Astrocyte (in vitro differentiated cells and primary cell): ENCODE measurements at places on chromosomes 4 and X. TPM values are rescaled to one million over a fixed set of nuclear protein-coding genes. Genes with fewer than 3 reads are reported as not detected.

The SSX5 gene
- total RNA-seq, result not detected in 2 replicates

The PLS3 gene
- 310 and 313 TPM in 2 replicates for total RNA-seq

The HSPA4L gene
- total RNA-seq, result 8.0 and 8.9 TPM in 2 replicates

The NPY5R gene
- total RNA-seq, result not detected in 2 replicates

DNA sequence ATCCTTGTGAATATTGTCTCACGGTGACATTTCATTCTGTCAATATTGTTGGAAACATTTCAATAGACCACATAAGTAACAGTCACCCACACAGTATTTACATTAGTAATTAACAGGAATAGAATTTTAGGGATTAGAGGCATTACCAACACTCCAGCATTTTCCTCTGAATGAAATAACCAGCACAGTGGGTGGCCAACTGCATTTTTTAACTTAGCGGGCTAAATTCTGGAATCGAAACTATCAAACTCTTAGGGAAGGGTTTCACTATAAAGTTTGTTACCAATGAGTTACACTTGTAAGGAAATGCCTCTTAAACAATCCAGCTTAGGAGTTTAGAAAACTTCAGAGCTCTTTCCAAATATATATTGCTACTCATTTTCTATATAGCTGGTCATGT lies 403.0 kb downstream of the ADGRL3 start:
- H3K4me3 ChIP-seq, result no peak overlapping the region
- H3K27ac ChIP-seq, result no peak overlapping the region
- H3K27me3 ChIP-seq, result no peaks in the 10 kb centered on the region
- no peak for DNase-seq
- H3K36me3 ChIP-seq, result no peaks in the 10 kb centered on the region
- H3K4me1 ChIP-seq, result no peaks in the 10 kb centered on the region

GRCh38 chr4:152981278-152981677 lies 45.2 kb downstream of the FHDC1 start:
- no peaks in the 10 kb centered on the region for H3K36me3 ChIP-seq
- no peak overlapping the region for H3K4me3 ChIP-seq
- H3K27me3 ChIP-seq, result no peaks in the 10 kb centered on the region
- peaks cover 39% of the 10 kb centered on the region for H3K4me1 ChIP-seq
- DNase-seq, result peak; percentile 89
- peak overlapping the region; percentile 89 for H3K27ac ChIP-seq

GRCh38 chr4:164935363-164935762 lies 42.1 kb downstream of the TRIM61 start:
- H3K36me3 ChIP-seq, result no peaks in the 10 kb centered on the region
- H3K4me1 ChIP-seq, result no peaks in the 10 kb centered on the region
- no peak overlapping the region for H3K4me3 ChIP-seq
- H3K27ac ChIP-seq, result no peak overlapping the region
- no peak for DNase-seq

- no peak overlapping the region for H3K27ac ChIP-seq
- H3K27me3 ChIP-seq, result no peaks in the 10 kb centered on the region
- H3K4me1 ChIP-seq, result no peaks in the 10 kb centered on the region
- DNase-seq, result no peak
Observed at GRCh38 chr4:121397941-121398601, 17.3 kb upstream of the QRFPR start.

GRCh38 chr4:98421111-98421510 lies 159.9 kb downstream of the RAP1GDS1 start:
- H3K36me3 ChIP-seq, result peaks cover 19% of the 10 kb centered on the region
- DNase-seq, result peak; percentile 92
- no peak overlapping the region for H3K4me3 ChIP-seq

- H3K27me3 ChIP-seq, result no peaks in the 10 kb centered on the region
- no peak overlapping the region for H3K27ac ChIP-seq
- H3K4me3 ChIP-seq, result no peak overlapping the region
- H3K36me3 ChIP-seq, result no peaks in the 10 kb centered on the region
- DNase-seq, result no peak
- H3K4me1 ChIP-seq, result no peaks in the 10 kb centered on the region
Observed at GRCh38 chr4:121011138-121011537, 61.2 kb downstream of the NDNF start.

DNA sequence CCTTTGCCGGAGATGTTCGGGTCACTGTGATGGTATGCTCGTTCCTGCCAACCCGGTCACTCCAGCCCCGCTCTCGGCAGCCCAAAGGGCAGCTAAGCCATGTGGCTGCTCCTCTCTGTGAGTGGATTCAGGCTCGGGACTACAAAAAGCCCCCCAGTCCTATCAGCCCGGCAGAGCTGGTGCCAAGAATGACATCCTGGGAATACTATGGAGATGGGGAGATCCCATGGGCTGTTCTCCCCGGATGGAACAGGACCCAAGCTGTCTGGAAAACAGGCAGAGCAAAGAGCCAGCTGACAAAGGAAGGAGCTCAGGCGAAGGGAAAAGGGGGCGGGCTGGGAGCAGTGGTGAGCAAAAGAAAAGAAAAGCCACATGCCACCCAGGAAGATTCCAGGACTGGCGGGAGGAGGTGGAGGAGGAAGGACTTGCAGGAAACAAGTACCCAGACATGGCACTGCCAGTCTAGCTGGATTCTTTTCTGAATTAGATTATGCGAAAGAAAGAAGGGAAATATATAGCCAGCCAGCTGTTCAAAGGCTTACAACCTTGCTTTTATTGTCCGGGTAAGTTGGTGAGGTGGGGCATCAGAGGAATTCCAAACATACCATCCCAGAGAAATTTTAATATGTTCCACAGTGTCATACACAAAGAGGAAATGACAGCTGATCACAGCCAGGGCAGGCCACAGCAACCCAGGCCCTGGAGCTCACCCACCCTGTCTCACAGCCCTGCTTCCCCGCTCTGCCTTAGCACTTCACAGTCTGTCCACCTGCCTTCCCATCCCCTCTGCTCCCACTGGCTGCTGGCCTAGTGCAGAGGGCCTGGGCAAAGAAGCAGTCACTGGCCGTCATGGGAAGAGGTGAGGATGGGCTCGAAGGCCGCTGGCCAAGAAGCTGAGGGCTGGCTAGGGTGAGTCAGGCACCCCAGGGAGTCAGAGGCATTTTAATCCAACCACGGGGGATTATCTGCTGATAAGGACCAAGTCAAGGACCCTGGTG lies 3.4 kb downstream of the NDP start:
- no peaks in the 10 kb centered on the region for H3K36me3 ChIP-seq
- peak; percentile 65 for DNase-seq
- H3K4me3 ChIP-seq, result no peak overlapping the region

- H3K4me3 ChIP-seq, result no peak overlapping the region
- H3K27ac ChIP-seq, result no peak overlapping the region
- no peaks in the 10 kb centered on the region for H3K4me1 ChIP-seq
- no peaks in the 10 kb centered on the region for H3K27me3 ChIP-seq
- no peaks in the 10 kb centered on the region for H3K36me3 ChIP-seq
Observed at GRCh38 chrX:115260330-115260729, 26.4 kb upstream of the LRCH2 start.

DNA sequence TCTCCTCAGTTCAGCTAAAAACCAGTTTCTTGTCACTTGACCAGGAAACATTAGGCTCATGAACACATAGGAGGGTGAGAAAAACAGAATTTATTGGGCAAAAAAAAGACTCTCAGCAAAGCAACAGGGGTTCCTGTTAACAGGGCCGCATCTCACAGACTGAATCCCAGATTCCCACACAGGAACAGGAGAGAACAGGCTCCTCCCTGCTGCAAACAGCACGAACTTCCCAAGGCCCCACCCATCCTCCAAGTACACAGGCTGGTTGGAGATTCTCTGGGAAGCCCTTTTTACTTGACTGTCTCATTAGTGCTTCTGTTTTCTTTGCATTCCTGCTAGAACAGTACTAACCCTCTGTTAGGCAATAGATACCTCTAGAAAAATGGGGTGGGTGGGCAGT lies 52.4 kb upstream of the IL21 start:
- no peak overlapping the region for H3K4me3 ChIP-seq
- H3K4me1 ChIP-seq, result peaks cover 7% of the 10 kb centered on the region
- no peaks in the 10 kb centered on the region for H3K36me3 ChIP-seq
- no peak overlapping the region for H3K27ac ChIP-seq

DNA sequence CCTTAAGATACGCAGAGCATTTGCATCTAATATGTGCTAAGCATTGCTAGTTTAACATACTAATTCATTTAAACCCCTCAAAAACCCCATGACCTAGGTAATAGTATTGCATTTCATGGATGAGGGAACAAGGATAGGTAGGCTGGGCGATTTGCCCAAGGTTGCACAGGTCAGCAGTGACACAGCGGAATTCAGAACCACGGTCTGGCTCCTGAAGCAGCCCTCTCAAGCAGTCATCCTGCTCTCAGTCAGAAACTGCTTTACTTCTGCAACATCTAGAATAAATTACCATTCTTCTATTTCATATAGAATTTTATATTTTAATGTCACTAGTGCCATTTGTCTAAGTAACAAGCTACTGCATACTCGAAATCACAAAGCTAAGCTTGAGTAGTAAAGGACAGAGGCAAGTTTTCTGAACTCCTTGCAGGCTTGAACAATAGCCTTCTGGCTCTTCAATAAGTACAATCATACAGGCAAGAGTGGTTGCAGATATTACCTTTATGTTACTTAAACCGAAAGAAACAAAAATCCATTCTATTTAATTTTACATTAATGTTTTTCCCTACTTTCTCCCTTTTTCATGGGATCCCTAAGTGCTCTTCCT lies 555 bp upstream of the SPP1 start:
- H3K4me3 ChIP-seq, result no peak overlapping the region
- peaks cover 27% of the 10 kb centered on the region for H3K4me1 ChIP-seq
- no peaks in the 10 kb centered on the region for H3K36me3 ChIP-seq
- DNase-seq, result peak; percentile 34

DNA sequence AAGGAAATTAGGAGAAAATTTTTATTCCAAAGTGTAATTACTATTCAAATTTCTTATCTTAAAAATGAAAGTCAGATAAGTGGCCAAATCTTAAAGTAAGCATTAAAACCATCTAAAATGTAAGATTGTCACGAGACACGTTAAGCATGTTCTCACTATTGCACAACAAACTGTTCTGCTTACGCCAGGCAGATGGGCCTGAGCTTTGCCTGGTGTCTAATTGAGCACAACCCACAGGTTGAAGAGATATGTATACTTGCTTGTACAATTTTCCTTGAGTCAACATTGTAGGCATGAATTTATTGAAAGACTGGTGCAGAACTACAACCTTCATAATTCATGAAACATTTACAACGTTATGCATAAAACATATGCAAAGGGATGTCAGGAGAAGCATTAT lies 3.9 kb downstream of the RNF128 start:
- no peaks in the 10 kb centered on the region for H3K27me3 ChIP-seq
- no peak overlapping the region for H3K4me3 ChIP-seq
- no peak overlapping the region for H3K27ac ChIP-seq
- no peak for DNase-seq
- H3K36me3 ChIP-seq, result no peaks in the 10 kb centered on the region
- H3K4me1 ChIP-seq, result peaks cover 5% of the 10 kb centered on the region

DNA sequence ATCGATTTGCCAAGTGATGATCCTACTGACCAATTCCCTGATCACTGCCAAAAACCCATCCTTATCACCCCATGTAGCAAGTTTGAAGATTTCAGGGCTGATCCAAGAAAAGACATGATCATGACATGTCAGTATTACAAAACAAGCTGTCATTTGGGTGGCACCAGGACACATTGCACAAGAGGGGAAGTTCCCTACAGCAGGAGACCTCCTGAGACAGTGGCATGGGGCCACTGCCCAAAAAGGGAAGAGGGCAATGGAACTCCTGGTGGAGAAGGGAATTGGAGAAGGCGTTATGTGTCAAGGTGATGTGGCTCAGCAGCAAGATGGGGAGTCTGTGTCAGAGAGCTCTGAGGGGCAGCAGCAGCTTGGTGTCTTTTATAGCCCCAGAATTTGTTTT lies 43.4 kb downstream of the ZNF182 start:
- no peak overlapping the region for H3K4me3 ChIP-seq
- H3K4me1 ChIP-seq, result no peaks in the 10 kb centered on the region
- no peak for DNase-seq
- H3K27ac ChIP-seq, result no peak overlapping the region
- no peaks in the 10 kb centered on the region for H3K27me3 ChIP-seq

- H3K4me3 ChIP-seq, result no peak overlapping the region
- H3K27me3 ChIP-seq, result no peaks in the 10 kb centered on the region
- no peak for DNase-seq
- H3K27ac ChIP-seq, result no peak overlapping the region
- no peaks in the 10 kb centered on the region for H3K36me3 ChIP-seq
- no peaks in the 10 kb centered on the region for H3K4me1 ChIP-seq
Observed at GRCh38 chrX:16924631-16925480, 21.6 kb upstream of the REPS2 start.

GRCh38 chrX:4754878-4755604 lies 1041.6 kb upstream of the PRKX start:
- H3K36me3 ChIP-seq, result no peaks in the 10 kb centered on the region
- H3K27ac ChIP-seq, result no peak overlapping the region
- no peak for DNase-seq

DNA sequence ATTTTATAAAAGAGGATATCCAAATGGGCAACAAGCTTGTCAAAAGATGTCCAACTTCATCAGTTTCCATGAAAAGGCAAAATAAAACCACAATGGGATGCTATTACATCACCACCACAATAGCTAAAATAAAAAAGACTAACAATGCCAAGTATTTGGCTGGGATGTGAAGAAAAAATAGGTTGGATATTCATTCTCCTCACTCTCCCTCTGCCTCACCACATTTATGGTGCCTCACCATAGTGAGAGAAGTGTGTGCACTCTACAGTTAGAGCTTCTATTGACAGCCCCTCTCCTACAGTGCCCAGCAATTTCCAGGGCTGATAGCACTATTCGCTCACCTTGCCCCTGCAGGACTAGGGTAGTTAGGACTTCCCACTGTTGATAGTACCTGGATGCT lies 25.5 kb downstream of the VEGFC start:
- peaks cover 24% of the 10 kb centered on the region for H3K4me1 ChIP-seq
- H3K36me3 ChIP-seq, result no peaks in the 10 kb centered on the region
- peak overlapping the region; percentile 5 for H3K27ac ChIP-seq
- no peaks in the 10 kb centered on the region for H3K27me3 ChIP-seq
- peak; percentile 86 for DNase-seq
